ENCODE measurements at places on chromosomes 6 and 20.
A peak's percentile ranks its signal among the peaks of the same experiment; 100 is the strongest.

- no peak for DNase-seq
These were observed 239.5 kb upstream of the RAB32 start for GRCh38 chr6:146304181-146304580.

DNA sequence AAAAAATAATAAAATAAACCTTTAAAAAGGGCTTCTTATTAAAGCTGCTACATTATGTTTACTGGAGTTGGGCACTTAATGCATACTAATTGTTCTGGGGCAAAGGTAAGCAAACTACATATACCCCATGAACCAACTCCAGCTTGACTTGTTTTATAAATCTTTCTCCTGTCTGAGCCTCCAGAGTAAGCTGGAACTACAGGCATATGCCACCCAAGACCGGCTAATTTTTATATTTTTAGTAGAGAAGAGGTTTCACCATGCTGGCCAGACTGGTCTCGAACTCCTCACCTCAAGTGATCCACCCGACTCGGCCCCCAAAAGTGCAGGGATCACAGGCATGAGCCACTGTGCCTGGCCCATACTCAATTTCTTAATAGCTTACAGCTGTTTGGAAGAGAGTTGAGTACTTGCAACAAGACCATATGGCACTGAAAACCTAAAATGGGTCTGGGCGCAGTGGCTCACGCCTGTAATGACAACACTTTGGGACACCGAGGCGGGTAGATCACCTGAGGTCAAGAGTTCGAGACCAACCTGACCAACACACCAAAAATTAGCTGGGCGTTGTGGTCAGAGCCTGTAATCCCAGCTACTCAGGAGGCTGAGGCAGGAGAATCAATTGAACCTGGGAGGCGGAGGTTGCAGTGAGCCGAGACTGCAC, 19.9 kb downstream of the ROMO1 start:
- no peak for DNase-seq

- peak; percentile 59 for DNase-seq
These were observed 119.5 kb upstream of the CD93 start for GRCh38 chr20:23205611-23206041.

GRCh38 chr6:53979468-53980067, 131.7 kb upstream of the MLIP start:
- DNase-seq: peak; percentile 35

GRCh38 chr6:46054516-46054915, 38.9 kb upstream of the CLIC5 start:
- DNase-seq: no peak

GRCh38 chr6:134106702-134107101, 54.3 kb upstream of the SLC2A12 start:
- DNase-seq: no peak

DNA sequence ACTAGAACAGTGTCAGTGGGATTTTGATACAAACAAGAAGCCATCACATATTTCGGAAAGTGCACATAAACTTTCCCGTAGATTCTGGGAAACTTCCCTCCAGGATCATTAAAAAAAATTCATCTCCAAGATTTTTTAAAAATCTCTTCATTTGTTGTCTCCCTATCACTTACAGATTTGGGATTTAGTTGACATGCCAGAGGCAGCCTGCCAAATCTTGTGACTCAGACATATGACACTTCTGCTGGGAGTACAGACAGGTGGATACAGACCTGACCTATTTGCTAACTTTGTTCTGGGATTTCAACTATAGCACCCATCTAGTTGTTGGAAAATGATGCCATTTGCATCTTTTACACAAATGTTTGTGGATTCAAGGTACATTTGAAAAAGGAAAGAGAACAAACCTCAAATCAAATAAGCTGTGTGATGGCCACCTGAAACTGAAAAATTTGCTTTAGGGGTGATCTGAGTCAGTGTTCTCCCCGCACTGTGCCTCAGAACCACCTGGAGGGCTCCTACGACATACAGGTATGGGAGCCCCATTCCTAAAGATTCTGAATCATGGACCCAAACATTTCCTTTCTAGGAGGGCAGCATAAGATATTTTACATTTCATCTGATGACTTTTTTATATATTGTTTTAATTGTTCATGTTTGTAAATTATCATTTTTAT, 21.9 kb upstream of the CD2AP start:
- DNase-seq: no peak

DNA sequence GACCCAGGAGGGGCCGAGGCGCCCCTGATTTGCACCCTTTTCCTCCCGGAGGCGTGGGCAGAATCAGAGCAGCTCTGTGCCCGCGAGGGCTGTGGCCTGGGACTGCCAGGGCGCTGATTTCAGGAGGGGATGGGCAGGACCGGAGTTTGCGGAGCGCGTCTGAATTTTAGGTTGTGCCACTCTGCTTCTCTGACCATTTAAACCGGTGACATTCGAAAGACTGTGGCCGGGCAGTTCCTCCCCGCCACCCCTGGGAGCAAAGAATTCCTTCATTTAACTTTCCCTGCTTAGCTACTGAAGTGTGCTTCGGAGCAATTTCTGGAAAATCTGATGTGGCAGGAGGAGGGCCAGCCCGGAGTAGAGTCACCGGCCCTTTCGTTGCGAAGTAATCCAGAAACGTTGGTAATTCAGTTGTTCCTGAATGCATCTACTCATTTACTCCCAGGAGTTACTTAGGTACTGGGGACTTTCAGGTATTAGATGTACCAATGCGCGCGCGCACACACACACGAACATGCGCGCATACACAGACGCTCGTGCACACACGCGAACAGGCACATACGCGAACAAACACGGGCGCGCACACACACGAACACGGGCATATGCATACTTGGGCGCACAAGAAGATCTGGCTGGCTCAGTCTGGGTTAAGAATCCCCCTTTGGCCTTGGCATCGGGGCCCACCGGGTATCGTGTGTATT, 568 bp downstream of the CCDC170 start:
- DNase-seq: peak; percentile 61

DNA sequence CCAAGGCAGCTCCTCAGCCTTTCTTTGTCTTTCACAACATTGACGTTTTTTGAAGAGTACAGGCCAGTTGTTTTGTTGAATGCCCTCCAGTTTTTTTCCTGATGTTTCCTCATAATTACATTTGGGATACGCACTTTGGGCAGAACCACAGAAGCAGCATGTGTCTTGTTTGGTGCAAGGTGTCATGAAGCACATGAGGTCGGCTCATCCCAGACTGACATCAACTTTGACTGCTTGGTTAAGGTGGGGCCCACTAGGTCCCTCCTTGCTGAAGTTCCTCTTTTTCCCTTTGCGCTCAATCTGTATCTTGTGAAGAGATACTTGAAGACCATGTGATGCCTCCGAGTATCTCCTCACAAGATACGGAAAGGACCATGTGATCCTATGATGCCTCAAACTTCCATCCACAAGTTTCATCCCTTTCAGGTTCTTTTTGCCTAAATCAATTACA, 10.5 kb downstream of the SNAI1 start:
- DNase-seq: no peak

- no peak for DNase-seq
These were observed 218.8 kb upstream of the PDE10A start for GRCh38 chr6:165881806-165882205.

DNA sequence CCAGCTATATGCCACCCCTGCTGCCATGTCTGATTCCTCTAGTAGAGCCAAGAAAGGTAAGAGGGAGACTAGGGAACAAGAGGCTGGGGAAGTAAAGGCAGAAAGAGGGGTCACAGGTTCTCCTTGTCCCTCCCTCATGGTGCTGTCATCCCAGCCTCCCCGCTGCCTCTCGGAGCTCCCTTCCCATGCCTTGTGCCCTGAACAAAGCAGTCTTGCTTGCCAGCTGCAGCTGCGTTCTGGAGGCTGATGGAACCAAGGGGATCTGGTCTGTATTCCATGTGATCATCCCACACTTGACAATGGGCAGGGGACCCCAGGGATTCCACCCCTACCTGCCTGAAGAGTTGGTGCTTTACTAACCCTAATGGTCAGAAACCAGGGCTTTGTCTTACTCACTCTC, 61.4 kb downstream of the DAAM2 start:
- no peak for DNase-seq

- no peak for DNase-seq
These were observed 47.5 kb upstream of the MPC1 start for GRCh38 chr6:166430269-166430668.

GRCh38 chr20:9769954-9770353, 68.9 kb downstream of the PAK5 start:
- DNase-seq: no peak

DNA sequence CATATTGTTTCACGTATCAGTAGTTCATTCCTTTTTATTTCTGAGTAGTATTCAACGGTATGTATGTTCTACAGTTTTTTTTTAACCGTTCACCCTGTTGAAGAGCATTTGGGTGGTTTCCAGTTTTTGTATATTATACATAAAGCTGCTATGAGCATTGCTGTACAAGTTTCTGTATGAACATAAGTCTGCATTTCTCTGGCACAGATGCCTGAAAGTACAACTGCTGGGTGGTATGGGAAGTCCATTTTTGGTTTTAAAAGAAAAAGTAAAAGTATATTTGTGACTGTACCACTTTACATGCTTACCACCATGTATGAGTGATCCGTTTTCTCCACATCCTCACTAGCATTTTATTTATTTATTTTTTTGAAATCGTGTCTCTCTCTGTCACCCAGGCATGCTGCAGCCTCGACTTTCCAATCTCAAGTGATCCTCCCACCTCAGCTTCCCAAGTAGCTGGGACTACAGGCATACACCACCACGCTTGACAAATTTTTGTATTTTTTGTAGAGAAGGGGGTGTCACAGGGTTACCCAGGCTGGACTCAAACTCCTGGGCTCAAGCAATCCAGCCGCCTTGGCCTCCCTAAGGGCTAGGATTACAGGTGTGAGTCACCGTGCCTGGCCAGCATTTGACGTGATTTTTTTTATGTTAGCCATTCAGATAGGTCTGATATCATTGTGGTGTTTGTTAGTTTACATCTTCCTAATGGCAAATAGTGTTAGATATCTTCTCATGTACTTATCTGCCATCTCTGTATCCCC, 11.0 kb upstream of the SIM1 start:
- DNase-seq: no peak

DNA sequence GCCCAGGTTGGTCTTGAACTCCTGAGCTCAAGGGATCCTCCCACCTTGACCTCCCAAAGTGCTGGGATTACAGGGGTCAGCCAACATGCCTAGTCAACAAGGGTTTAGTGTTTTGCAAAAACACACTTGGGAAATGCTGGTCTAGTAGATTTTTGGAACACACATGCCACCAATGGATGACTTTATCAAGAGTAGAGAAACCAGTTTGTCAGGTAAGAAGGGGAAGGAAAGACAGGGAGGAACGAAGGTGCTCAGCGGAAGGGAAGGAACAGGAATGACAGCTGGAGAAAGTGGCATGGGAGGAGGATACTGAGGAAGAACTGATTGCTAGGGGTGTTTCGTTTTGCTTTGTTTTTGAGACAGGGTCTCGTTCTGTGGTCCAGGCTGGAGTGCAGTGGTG, 15.6 kb upstream of the SEC63 start:
- no peak for DNase-seq

GRCh38 chr20:59660471-59660870, 56.1 kb downstream of the PHACTR3 start:
- DNase-seq: no peak

DNA sequence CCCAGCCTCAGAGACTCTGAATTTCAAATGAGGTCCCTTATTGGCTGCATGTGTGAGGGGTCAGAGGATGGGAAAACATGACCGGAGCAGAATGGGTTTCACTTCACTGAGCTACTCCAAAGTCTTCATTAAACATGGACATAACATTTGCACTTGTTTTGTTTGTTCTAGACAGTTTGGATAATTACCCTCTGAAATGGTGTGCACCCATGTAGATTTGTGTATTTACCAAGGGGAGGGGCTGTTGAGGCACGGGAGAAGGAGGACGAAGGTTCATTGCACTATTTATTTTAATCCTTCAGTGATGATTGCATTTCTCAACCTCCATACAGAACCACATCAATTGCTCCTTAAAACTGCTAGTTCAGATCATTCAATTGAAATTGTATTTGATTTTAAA, 364.2 kb downstream of the TFAP2B start:
- peak; percentile 26 for DNase-seq

- no peak for DNase-seq
These were observed 195.7 kb upstream of the FOXQ1 start for GRCh38 chr6:1116149-1116548.

- no peak for DNase-seq
These were observed 305.0 kb downstream of the SMOC2 start for GRCh38 chr6:168746013-168746412.

- DNase-seq: no peak
These were observed 2.0 kb downstream of the GFRA4 start for GRCh38 chr20:3661060-3661813.

GRCh38 chr6:63899550-63899949, 263.9 kb downstream of the PHF3 start:
- DNase-seq: no peak

DNA sequence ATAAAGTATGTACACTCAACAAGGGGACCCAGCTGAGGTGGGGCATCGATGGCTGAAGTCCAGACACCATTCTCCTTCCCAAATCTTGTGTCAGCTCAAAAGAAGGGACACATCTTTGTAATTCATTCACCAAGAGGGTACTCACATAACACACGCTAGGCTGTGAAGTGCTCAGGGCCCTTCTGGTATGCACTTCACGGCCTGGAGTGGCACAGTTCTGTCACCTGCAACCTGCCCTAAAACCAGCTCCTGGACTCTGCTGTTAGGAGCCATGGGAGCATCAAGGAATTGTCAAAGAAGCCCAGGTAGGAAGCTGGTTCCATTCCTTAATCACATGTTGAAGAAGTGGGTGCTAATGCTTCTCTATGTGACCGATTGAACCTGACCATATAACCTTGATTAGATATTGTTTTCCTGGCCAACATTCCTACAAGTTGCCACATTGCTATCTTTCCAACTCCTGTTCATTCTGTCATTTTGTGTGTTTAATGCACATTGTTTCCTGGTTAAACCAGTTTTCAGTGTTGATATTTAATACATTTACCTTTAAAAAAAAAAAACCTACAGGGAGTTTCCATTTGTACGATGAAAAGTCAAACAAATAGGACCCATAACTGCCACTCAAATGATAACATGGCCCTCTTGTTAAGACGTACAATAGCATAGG, 127.3 kb downstream of the TNFRSF21 start:
- DNase-seq: no peak

DNA sequence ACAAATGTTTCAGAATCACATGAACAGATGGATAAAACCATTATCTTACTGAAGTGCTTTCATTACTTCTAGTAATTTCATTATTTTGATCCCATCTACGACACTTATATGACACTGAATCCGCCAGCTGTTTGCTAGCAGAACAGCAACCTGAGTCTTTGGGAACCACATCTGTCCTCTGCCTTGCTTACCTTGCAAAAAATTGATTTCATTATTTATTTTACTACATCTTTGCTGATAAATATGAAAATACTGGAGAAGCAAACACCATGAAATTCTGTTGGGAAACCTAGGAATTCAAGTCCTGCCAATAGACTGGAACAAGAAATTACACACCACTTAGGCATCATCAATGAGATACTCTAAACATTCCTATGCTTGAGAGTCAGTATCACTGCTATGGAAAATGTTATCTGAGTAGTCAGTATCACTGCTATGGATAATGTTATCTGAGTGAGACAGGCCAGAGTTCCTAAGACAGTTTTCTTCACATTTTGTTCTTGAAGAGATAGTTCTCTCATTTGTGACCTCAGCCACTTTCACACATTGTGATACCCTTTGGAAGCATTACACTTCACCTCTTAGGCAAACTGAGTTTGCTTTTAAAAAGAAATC, 91.9 kb downstream of the PDE10A start:
- no peak for DNase-seq
